DMS 273 treated with DMSO at 0.1 percent for 48 hours (cell line): ENCODE measurements at places on chromosomes 5 and 9.

DNA sequence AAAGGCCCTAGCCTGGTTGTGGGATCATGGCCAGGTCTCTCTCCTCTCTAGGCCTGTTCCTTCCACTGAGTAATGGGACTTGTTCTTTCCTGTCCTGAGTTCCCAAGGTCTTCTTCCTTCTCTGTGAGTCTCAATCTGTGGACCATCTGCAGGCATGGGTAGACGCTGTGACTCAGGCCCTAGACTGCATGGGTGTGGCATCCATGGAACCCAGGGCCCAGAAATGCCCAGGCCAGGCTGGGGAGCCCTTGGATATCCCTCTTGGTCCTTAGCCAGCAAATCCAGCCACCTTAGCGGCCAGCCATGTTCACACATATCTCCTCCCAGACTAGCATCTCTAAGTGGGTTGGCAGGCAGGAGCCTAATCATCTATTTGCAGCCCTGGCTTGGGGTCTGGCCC, 2.3 kb upstream of the ACSL6 start:
- no peak for DNase-seq

DNA sequence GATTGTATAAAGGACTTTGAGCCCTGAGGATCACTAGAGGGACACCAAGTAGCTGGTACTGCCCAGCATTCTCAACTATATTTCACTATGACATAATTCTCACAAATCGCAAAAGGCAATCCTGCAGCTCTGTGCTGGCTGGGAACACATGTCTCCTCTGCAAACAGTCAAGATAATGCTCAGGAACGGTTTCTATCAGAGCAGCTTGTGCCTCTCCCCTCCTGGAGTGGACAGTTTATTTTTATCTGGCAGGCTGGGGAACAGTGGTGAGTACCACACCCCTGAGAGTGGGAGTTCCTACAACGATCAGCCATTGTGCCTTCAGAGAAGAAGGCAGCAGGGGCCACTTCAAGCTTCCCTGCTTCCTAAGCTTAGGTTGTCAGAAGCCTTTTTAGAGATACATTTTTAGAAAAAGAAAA, 65.8 kb downstream of the ERAP1 start:
- no peak for DNase-seq

- DNase-seq, result no peak
Measured at GRCh38 chr5:28132151-28132550, 1093.8 kb upstream of the CDH9 start.

- DNase-seq, result no peak
Measured at GRCh38 chr5:144377207-144377606, 206.5 kb downstream of the KCTD16 start.

DNA sequence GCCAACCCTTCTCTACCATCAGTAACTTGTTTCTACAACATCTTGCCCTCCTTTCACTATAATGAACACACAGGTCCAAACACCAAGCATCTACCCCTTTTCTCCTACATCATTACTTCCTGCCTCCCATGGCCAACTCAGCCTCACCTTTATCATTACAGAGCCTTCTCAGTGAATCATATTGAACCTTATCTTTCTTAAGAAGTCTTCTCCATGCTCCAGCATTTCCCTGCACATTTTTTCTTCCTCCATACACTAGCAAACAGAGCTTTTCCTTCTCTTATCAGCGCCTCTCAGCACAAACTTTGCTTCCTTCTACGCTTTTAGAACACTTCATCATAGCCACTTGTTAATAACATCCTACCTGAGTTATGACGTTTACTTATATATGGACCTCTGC, 148.2 kb downstream of the ARL15 start:
- DNase-seq, result no peak

GRCh38 chr5:76849419-76850291, at the start of gene S100Z:
Gene S100Z, plus strand, starts transcription at chr5:76850014. Its CDS starts 25,346 bp downstream, at chr5:76875360.
- DNase-seq, result no peak
